ENCODE measurements at places on chromosomes 3 and 15.

DNA sequence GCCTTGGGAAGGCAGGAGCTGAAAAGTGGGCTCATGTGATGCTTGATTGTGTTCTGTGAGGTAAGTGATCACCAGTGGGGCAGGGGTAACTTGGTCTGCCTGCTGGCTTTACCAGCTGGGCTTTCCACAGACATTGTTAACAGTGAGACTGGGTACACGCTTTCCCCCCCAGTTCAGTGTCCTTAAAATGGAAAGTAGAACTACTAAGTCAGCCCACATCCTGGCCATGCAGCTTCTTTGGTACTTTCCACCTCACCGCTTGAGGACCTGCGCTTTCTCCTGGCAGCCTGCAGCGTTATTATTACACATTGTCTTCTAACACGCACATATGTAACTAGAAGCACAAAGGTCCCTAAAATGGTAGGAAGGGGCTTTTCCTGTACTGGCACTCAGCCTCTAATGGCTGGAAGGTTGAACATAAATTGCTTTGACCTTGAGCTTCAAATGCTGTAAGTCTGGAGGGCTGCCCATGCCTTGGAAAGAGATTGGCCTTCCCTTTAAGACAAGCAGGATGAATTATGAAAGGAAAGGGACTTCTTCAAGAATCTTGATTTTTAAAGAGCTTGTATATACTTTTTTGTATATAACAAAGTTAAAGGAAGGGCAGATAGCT, 216.1 kb upstream of the ROPN1 start:
- no peak for DNase-seq

- DNase-seq: no peak
Measured at GRCh38 chr3:192907784-192908183, 9.9 kb downstream of the MB21D2 start.

GRCh38 chr15:60787837-60788691, 309.1 kb upstream of the ICE2 start:
- no peak for DNase-seq

GRCh38 chr3:187368251-187369088, at the start of gene RTP4:
Gene RTP4, plus strand, starts transcription at chr3:187368385. Its CDS starts 57 bp downstream, at chr3:187368442.
- no peak for DNase-seq

GRCh38 chr3:111786922-111787321, 72.1 kb upstream of the PHLDB2 start:
- no peak for DNase-seq

- no peak for DNase-seq
Measured at GRCh38 chr3:71076361-71077002, 507.0 kb downstream of the FOXP1 start.

DNA sequence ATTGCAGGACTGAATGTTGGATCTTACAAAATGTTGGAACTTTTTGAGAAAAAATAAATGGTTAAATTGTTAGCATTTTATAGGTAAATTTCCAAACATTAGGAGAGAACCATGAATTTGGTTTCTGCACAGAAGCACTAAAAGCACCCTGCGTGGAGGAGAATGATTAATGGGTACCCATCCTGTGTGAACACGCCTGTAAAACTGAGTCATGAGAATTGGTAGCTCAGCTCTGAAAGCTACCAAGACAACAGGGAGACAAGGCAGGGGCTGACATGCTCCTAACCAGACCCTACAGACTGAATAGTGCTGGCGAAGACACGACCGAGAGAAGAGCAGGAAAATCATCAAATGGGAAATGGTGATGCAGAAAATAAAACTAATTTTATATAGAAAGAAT, 32.4 kb upstream of the MTMR10 start:
- no peak for DNase-seq

DNA sequence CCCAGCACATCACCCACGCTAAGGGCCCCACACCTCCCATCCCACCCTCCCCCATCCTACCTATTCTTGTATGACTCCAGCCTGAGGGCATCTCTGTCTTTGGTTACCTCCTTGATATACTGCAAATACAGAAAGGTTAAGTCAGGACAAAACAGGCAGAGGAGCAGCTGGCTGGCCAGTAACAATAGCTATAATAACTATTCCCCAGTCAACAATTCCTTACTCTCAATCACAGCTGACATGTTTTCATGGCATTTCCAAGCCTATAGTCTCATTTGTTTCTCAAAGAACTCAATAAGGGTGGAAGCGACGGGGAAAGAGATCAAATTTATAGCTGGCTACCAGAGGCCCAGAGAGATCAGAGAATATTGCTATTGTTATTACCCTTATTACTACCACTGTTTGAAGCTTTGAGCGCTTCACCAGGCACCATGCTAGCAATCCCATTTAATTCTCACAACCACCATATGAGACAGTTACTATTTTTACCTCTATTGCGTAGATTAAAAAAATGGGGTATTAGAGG, 93.0 kb upstream of the C2CD4B start:
- no peak for DNase-seq

DNA sequence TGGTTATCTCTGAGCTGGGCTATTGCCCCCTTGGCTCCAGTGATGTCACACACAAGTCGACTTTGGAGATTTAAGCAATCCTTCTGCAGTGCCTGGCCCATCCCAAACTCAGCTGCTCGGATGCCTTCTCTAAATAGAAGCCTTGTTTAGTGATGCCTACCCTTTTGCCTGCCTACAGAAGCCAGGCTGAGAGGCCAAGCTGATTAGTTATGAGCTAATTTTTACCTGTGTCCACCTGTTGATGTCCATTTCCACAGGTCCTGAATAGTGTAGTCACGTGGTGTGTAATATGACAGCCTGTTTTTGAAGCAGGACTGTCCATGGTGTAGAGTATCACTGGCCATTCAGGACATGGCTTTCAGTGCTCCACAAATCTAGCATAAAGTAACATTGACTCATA, 45.5 kb downstream of the SSUH2 start:
- DNase-seq: no peak

GRCh38 chr3:45559560-45560118, 34.9 kb upstream of the LIMD1 start:
- no peak for DNase-seq

DNA sequence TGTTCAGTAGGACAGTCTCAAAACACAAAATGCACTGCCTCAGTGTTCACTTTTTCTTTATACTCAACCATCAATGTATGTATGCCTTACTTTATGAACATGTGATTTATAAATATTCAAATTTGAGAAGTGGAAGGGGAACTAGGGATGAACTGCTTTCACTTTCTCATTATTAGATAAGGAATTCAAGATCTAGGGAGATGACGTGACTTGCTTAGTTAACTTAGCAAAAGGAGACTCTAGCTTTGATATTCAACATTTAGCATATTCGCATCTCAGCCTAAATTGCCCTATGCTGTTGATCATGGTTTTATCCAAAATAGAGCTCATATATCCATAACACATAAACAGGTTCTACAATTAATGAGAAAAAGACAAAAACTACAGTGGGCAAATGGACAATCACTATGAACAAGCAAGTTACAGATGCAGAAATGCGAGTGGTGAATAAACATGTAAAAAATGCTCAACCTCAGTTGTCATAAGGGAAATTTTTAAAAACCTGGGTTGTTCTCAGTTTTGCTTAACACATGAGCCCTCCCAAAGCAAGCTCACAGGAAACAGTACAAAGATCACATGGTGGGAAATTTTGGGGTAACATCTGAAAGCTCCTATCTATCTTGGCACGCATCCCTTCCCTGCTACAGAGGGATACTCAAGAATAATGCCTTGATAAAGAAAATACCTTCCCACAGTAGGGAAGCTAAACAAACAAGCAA, 269.8 kb downstream of the THRB start:
- no peak for DNase-seq

- DNase-seq: no peak
Measured at GRCh38 chr3:61877359-61878138, 316.2 kb downstream of the PTPRG start.

GRCh38 chr15:83250781-83251180, 33.7 kb downstream of the BNC1 start:
- DNase-seq: no peak

DNA sequence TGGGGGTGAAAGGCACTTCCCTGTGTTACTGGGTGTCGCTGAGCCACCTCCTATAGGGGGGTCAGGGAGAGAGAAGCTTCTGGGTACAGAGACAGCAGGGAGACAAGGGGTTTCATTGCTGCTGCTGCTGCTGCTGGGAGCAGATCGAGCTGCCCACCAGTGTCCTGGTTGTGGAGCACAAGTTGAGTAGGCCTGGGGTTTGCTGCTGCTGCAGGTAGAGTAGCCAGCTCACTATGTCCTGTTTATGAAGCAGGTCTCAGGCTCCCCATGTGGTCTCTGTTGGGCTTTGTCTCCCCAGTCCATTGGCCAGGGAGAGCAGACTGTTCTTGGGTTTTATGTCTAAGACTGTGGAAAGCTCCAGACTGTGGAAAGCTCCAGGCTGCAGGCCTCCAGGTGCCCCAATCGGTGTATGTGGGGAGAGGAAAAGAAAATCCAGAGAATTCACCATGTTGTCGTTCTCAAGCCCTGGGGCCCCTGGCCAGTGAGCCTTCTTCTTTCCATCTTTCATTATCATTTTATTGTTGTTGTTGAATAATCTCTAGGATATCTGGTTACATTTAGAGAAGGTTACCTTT, 157.8 kb downstream of the ADAMTS17 start:
- DNase-seq: no peak

GRCh38 chr3:157347577-157348303, 88.9 kb upstream of the PTX3 start:
- DNase-seq: no peak

- no peak for DNase-seq
Measured at GRCh38 chr15:49890689-49891088, 228.3 kb downstream of the ATP8B4 start.

- DNase-seq: no peak
Measured at GRCh38 chr3:175620532-175620931, 761.4 kb downstream of the NAALADL2 start.

- no peak for DNase-seq
Measured at GRCh38 chr15:69852482-69852881, 245.2 kb downstream of the TLE3 start.

DNA sequence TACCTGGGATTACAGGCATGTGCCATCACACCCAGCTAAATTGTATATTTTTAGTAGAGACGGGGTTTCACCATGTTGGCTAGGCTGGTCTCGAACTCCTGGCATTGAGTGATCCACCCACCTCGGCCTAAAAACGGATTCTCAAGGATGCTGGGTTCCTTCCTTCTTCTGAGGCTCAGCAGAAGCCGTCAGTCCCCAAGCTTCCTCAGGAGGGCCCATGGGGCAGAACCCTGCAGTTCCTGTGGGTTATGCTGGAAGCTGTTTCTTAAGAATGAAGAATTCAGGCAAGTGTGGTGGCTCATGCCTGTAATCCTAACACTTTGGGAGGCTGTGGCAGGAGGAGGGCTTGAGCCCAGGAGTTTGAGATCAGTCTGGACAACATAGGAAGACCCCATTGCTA, 29.0 kb upstream of the ZNF710 start:
- no peak for DNase-seq

DNA sequence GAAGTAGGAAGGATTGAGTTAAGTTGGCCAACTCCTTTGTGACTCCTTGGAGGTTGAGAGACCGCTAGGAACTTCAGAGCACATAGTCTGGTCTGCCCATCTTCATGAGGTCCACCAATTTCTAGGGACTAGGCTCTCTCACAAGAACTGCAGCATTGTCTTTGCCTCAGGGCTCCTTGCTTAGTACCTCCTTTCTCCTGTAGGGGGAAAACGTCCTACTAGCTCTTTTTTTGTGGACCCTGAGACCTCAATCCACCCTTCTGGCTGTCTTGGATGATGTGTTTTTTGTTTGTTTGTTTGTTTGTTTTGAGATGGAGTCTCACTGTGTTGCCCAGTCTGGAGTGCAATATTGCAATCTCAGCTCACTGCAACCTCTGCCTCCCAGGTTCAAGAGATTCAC, 21.6 kb downstream of the REC114 start:
- DNase-seq: no peak

GRCh38 chr3:13452490-13453335, 27.4 kb upstream of the HDAC11 start:
- no peak for DNase-seq

GRCh38 chr3:63070476-63070810, 195.2 kb upstream of the CADPS start:
- no peak for DNase-seq
